Activated CD4-positive, alpha-beta memory T cell treated with anti-CD3 and anti-CD28 coated beads, Interleukin-2, amount 10 ng/mL, durations not matched to agents 7 days and 5 days (primary cell): ENCODE measurements at places on chromosomes 13 and 19. TPM values are rescaled to one million over a fixed set of nuclear protein-coding genes. Genes with fewer than 3 reads are reported as not detected.

Gene ZFP82
- 4.2 TPM for total RNA-seq

Gene KLK3
- total RNA-seq, result not detected

GRCh38 chr13:39350461-39350881 is 252.5 kb downstream of the LHFPL6 start:
- no peak for DNase-seq

Gene ZNF154
- total RNA-seq, result 0.38 TPM

Gene SLAIN1
- 33.6 TPM for total RNA-seq

- DNase-seq, result no peak
These were observed at the start of gene SHC2 for GRCh38 chr19:460877-461720. SHC2 (minus strand) TSS chr19:461033; CDS start chr19:460996, 37 bp downstream.
